Activated T-cell treated with anti-CD3 and anti-CD28 coated beads, Interleukin-2, amount 50 U/mL, for 72 hours (primary cell): ENCODE measurements at places on chromosomes 7 and 10.
A peak's percentile ranks its signal among the peaks of the same experiment; 100 is the strongest.

- DNase-seq = no peak
Measured at GRCh38 chr7:41882256-41882655, 179.4 kb upstream of the INHBA start.

GRCh38 chr7:22109761-22110160 lies 164.1 kb upstream of the CDCA7L start:
- DNase-seq = peak; percentile 11

GRCh38 chr10:49047128-49047639 lies 68.1 kb downstream of the VSTM4 start:
- DNase-seq = no peak

- DNase-seq = no peak
Measured at GRCh38 chr7:98329100-98329790, 47.8 kb downstream of the BRI3 start.

- no peak for DNase-seq
Measured at GRCh38 chr10:71176661-71177060, 35.7 kb upstream of the UNC5B start.

DNA sequence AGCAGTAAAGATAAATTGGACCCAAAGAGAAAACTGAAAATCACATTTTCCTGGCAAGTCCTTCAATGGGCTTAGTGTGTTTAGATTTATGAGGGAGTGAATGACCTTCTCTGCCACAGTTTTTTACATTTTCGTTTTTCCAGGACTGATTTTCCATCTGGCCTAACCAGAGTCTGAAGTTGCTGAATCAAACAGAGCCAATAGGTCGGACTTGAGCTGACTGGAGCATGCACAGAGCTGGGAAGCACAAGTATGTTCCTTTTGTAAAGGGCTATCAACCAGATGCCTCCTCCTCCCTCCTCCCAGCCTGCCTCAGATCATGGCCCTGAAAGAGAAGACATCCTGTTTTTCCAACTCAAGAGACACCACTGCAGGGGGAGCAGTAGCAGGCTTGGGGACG lies 126.0 kb upstream of the ANKRD1 start:
- DNase-seq = no peak

- no peak for DNase-seq
Measured at GRCh38 chr10:78224602-78225001, 190.9 kb downstream of the RPS24 start.

DNA sequence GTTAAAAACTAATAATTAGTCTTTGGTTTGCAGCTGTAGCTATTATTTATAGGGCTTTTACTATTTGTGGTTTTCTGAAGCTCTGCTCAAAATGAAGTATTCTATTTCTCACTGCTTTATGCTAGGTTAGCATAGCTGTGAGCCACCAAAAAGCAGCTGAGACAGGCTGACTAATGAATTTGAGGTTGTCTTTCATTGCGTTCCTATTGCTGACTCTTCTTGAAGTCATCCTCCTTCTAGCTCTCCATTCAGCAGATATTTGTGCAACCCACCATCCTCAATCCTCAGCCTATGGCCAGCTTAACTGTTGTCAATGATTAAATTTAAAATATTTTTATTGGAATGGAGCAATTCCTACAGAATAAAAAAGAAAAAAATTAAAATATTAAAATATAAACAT lies 2.1 kb upstream of the RALA start:
- DNase-seq = no peak

GRCh38 chr10:122911889-122912484 lies 1.6 kb downstream of the FAM24A start:
- DNase-seq = peak; percentile 53

DNA sequence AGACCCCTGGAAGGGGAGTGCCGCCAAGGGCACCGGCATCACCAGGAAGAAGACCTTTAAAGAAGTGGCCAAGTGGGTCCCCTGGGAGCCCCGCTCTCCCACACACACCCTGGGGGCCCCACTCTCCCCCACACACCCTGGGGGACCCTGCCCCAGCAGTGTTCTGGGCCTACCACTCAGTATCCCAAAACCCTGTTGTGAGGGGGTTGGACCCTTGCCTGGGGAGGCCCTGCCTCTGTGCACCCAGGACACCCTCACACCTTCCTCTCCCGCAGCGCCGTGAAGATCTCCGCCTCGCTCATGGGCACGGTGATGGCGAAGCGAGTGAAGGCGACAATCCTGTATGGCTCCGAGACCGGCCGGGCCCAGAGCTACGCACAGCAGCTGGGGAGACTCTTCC lies 10.7 kb downstream of the NOS3 start:
- DNase-seq = no peak

- DNase-seq = no peak
Measured at GRCh38 chr10:127040756-127041155, 135.5 kb downstream of the DOCK1 start.

DNA sequence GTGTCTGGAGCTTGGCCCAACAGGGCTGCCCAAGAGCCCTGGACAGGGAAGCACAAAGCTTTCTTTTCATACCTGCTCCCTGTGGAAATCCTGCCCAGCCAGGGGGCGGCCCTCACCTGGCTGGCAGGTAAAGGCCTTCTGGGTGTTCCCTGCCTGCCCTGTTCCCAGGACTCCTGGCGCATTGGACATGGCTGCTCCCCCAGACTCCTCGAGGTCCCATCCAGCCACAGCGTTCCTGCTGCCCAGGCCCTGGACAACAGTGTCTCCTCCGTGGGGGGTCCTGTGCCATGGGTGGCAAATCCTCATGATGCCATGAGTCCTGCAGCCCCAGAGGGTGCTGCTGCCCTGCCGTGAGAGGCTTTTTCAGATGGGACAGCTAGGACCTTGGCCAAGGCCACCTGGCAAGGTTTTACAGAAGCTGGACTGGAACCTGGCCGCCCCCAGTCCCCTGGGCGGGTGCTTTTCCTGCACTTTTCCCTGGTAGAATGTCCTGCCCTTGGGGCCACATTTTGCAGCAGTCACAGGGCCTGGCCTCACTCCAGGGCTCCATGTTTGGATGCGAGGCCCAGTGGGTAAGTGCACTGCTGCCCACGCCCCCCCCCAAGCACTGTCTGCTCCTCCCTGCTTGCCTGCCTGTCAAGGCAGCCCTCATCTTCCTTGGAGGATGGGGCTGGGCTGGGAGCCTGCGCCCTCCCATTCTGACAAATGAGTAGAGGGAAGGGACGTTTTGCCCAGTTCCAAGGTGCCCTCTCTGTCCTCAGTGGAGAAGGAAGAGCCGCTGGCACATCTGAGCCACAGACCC lies 60.7 kb downstream of the LHPP start:
- no peak for DNase-seq

DNA sequence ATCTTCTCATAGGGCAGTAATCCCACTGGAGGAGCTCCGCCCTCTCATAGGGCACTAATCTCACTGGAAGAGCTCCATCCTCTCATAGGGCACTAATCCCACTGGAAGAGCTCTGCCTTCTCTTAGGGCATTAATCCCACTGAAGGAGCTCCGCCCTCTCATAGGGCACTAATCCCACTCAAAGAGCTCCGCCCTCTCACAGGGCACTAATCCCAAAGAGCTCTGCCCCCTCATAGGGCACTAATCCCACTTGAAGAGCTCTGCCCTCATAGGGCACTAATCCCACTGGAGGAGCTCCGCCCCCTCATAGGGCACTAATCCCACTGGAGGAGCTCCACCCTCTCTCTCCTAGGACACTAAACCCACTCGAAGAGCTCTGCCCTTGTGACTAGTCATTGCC lies 3.4 kb upstream of the FUOM start:
- DNase-seq = no peak

DNA sequence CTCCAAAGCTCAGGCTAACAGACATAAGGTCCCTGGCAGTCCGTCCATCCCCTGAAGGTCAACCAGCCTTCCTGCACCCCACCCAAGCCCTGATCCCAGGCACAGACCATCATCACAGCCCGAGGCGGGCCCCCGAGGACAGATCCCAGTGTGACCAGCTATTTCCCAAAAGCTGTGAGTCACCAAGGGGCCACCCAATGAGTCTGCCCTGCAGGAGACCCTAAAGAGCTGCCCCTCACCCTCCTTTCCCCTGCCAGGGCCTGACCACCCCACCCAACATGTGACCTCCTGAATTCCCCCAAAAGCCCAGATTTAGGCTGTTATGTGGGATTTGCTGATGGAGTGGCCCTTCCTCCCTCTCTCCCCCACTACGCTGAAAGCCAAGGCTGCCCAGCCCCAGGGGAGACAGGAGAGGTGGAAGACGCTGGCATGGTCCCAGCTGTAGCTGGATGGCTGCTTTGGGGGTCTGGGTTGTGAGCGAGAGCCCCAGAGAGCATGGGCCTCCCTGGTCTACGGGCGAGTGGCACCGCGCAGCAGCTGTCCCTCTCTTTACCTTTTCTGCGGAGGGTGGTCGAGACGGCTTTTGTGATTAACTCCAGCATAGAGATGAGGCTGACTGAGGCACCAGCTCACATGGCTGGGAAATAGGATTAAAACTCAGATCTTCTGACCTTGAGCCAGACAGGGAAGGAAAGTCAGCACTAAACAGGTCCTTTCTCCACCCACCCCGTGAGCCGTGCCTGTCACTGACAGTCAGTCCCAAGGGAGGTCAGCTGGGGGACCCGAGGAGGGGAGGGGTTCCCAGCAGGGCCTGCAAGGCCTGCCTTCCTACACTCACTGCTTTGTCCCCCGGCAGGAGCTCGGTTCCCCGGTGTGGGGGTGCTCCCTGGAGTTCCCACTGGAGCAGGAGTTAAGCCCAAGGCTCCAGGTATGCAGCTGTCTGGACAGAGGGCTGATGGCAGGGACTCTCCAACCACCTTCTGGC lies 16.7 kb downstream of the ELN start:
- no peak for DNase-seq

GRCh38 chr10:57168611-57169240 lies 807.7 kb upstream of the ZWINT start:
- DNase-seq = no peak

DNA sequence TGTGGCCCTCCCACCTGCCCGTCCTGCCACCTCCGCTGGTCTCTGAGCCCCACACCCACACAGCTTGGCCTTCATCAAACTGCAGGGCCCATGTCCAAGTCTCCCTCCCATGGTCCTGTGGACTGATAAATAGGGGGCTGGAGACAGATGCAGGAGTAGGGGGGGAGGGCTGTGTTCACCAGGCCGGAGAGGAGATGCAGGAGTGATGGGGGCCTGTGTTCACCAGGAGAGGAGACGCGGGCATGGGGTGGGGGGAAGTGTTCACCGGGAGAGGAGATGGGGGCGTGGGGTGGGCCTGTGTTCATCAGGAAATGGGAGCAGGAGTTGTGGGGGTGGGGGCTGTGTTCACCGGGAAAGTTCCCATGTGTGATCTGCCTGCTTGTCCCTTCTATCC lies 37.0 kb downstream of the JAKMIP3 start:
- DNase-seq = no peak

DNA sequence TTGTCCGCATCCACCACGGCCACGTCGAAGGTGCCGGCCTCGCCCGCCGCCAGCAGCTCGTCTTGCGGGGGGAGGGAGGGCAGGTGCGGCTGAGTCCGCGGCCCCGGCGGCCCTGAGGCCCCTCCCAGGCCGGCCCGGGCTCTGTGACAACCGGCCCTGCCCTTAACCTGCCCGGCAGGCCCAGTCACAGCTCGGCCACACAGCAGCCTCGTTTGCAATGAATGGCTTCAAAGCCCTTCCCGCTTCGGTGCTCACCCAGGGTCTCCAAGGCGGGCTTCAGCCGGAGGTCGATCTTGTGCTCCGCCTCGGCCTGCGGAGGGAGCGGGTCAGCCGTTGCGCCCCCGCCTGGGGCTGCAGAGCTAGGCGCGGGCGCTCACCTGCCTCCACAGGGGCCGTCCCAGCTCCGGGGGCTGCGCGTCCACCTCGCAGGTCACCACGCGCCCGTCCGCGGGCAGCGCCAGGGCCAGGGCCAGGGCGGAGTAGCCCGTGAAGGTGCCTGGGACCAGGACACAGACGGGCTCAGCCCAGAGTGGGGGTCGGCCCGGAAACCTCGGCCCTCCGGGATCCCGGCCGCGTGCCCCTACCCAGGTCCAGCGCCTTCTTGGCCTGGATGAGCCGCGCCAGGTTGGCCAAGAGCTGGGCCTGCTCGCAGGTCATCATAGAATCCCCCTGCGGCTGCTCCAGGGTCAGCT lies 928 bp downstream of the COMTD1 start:
- DNase-seq = no peak

GRCh38 chr7:131267631-131268030 lies 60.0 kb upstream of the MKLN1 start:
- no peak for DNase-seq

- no peak for DNase-seq
Measured at GRCh38 chr7:131621652-131622051, 65.2 kb upstream of the PODXL start.

- DNase-seq = peak; percentile 63
Measured at GRCh38 chr10:30562787-30563186, 66.8 kb downstream of the LYZL2 start.

- DNase-seq = no peak
Measured at GRCh38 chr7:44380189-44380830, 54.9 kb upstream of the CAMK2B start.

DNA sequence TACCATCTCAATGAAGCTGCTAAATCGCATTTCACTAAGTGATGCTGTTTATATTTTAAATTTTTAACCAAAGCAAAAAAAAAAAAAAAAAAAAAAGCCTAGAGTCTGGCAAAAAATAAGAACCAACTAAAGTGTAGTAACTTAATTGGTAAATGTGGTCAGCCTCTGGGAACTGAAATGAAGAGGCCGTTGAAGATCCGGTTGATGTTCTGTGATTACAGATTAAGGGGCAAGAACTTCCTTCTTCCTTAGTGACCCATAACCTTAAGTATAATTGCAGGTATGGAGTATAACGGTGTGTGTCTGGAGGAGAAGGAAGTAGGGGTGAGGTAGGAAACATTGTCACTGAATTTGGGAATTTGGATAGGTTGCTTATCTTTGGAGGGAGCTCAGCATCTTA lies 7.7 kb upstream of the SRGN start:
- DNase-seq = no peak

DNA sequence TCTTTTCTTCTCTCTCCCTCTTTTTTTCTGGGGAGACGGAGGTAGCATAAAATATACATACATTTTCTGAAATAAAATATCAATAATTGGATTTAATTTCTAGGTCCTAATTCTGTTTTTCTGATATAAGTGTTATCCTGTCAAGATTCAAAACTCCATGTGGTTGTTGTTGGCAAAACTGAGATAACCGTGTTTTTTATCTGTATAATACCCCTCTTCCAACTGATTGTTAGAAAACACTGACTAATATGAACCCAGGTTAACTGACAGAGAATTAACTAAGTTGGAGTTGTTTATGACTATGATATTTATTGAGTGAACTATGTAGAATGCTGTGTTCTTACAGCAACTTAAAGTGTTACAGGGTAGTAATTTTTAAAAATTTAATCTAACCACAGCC lies 236.5 kb upstream of the KAT6B start:
- no peak for DNase-seq
